ENCODE measurements at places on chromosomes 6 and 20. TPM values are rescaled to one million over a fixed set of nuclear protein-coding genes. Genes with fewer than 3 reads are reported as not detected.

DNA sequence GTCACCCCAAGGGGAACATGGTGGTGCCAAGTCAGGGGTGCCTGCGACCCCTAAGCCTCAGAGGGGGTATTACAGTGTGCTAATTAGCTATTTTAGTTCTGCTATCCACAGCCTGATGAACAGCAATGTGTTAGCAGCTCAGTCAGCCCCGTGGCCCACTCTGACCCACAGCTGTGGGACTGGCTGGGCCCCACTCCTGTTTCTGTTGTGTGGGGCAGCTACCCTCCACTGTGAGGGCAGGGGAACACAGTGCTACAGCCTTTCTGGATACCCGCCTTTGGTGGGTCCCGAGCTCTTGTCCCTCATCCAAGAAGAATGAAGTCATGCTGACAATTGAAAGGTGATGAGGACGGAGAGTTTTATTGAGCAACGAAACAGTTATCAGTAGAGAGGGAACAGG, 152.5 kb upstream of the GGTLC1 start:
- no peak for DNase-seq

- DNase-seq, result no peak
Observed at GRCh38 chr6:139204978-139205377, 70.1 kb downstream of the HECA start.

Gene THBS2
- total RNA-seq, result not detected

Gene SIGLEC1
- total RNA-seq, result not detected

Gene TSHZ2
- not detected for total RNA-seq
